Astrocyte of the spinal cord (primary cell): ENCODE measurements at places on chromosomes 7 and 10.
A peak's percentile ranks its signal among the peaks of the same experiment; 100 is the strongest.

- no peak for DNase-seq
Measured at GRCh38 chr7:41922373-41922772, 219.5 kb upstream of the INHBA start.

- DNase-seq = no peak
Measured at GRCh38 chr10:31061941-31062340, 30.3 kb upstream of the ZNF438 start.

- no peak for DNase-seq
Measured at GRCh38 chr7:139844779-139845442, 15.8 kb downstream of the TBXAS1 start.

DNA sequence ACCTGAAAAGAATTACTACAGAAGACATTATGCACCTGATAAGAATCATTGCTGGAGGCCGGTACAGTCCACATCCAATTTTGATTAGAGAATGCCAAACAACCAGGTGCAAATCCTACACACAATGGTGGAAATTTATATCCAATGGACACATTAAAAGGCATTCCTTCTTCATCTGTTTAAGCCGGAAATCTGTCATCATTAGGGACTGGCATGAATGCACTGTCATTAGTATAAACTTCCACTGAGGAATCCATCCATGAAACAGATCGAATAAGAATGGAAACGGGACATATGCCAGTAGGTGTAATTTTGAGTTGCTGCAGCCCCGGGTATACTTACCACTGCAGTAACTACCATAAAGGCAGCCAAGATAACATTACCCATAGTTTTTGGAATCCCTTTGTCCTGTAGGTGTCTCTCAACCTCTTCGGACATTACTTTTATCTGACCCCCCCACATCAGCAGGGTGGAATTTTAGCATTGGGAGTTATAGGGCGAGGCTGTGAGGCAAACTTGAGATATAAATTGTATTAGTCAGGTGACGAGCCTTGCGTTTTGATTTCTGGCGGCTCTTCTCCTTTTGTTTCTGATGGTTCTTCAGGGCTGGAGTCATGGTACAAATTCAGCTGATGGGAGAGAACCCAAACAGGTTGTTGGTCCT lies 36.5 kb upstream of the AKR1C2 start:
- no peak for DNase-seq

- DNase-seq = no peak
Measured at GRCh38 chr7:111787099-111787498, 224.8 kb upstream of the IMMP2L start.

GRCh38 chr7:9978106-9979064 lies 995.3 kb upstream of the PHF14 start:
- no peak for DNase-seq

GRCh38 chr7:70479153-70480021 lies 652.6 kb upstream of the GALNT17 start:
- no peak for DNase-seq

GRCh38 chr7:100132697-100133151 lies 6.0 kb downstream of the MBLAC1 start:
- DNase-seq = peak; percentile 55

DNA sequence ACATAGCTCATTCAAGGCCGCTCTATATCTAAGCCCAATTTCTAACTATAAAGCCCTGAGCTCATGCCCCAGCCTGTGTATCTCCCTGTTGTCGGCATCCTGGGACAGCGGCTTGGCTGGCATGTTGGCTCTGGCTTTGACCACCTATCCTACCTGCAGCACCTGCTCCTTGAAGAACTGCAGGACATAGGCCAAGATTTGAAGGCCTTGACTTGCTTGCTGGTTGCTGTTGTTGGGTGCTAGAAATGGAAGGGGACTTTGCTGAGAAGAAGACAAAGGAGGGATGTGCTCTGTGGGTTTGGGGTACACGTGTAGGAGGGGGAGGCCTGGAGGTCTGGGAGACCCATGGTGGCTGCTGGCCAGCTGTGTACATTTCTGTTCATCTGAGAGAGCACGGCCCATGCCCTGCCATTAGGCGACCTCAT lies 11.1 kb downstream of the PNLIPRP2 start:
- DNase-seq = no peak
